Type B pancreatic cell (in vitro differentiated cells): ENCODE measurements at places on chromosomes 1 and 21.

DNA sequence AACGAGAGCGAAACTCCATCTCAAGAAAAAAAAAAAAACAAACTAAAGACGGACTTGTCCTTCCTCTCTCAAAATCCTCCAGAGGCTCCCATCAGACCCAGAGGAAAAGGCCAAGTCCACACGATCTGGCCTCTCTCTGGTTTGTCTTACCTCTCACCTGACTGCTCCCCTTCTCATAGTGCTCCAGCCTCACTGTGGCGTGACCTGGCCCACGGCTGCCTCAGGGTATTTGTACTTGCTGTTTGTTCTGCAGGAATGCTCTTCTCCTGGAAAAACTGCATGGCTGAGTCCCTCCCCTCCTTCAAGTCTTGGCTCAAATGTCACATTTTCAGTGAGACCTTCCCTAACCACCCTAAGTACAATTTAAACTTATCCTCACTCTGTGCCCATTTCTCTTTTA lies 8.0 kb upstream of the BRWD1 start:
- no peak for DNase-seq

- DNase-seq = no peak
Observed at GRCh38 chr1:2584686-2585317, 1.8 kb upstream of the PRXL2B start.

GRCh38 chr1:116988908-116989307 lies 12.7 kb upstream of the CD101 start:
- no peak for DNase-seq

DNA sequence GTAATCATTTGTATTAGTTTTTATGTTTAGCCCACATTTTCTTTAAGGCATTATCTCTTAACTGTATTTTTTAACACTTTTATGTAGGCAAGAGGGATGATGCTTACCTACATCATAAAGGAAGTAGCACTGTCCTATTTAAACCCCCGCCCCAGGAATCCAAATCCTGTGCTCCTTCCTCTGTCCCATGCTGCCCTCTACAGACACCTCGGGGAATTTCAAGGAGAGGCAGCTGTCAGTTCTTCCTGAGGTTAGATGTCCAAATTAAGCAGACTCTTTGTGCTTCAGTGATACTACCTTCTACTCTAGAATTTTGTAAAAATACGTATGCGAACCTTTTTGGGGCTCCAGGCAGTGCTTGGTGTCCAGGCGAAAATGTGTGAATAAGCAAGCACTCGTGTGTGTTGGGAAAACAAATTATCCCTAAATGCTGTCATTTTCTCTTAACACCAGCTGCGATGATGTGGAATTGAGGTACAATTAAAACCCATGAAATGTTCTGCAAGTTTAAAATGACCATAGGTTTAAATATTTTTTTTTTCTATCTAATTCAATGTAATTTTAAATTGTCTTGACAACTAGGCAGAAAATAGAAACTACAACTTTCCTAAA lies 19.2 kb downstream of the CRCT1 start:
- no peak for DNase-seq

DNA sequence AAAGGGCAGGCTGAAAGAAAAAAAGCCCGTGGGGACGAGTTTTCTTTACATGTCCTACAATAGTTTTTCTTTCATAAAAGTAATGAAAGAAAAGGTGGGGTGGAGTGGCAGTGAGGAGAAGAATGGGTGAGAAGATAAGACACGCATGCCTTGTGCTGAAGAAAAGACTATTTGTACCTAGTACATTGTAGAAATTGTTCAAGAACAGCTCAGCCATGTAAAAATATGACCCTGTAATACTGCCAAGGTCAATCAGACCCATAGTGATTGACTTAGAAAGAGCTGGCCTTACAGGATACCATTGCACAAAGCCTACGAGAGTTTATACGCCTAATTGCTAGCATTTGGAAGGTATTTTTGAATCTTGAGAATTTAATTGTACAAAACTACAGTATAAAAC lies 126.0 kb upstream of the NRIP1 start:
- DNase-seq = no peak

DNA sequence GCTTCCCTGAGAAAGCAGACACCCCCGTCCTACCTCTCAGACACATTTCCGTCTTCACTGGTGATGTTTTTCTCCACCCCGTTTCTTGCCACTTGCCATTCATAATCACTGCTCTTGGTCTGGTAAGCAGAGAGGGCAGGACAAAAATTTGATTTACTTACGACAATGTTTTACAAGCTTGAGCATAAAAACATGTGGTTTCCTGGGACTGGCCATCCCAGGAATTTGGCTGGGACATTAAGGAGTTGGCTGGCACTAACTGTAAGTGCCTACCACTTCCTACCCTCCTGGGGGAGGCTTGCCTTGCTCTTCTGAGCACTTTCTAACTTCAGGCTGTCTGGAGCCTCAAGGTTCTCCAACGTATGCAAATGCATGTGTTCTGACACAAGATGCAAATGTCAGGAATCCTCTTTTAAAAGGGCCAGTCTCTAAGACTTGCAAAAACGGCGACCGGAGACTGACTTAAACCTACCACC lies 24.2 kb downstream of the ZBTB18 start:
- no peak for DNase-seq

DNA sequence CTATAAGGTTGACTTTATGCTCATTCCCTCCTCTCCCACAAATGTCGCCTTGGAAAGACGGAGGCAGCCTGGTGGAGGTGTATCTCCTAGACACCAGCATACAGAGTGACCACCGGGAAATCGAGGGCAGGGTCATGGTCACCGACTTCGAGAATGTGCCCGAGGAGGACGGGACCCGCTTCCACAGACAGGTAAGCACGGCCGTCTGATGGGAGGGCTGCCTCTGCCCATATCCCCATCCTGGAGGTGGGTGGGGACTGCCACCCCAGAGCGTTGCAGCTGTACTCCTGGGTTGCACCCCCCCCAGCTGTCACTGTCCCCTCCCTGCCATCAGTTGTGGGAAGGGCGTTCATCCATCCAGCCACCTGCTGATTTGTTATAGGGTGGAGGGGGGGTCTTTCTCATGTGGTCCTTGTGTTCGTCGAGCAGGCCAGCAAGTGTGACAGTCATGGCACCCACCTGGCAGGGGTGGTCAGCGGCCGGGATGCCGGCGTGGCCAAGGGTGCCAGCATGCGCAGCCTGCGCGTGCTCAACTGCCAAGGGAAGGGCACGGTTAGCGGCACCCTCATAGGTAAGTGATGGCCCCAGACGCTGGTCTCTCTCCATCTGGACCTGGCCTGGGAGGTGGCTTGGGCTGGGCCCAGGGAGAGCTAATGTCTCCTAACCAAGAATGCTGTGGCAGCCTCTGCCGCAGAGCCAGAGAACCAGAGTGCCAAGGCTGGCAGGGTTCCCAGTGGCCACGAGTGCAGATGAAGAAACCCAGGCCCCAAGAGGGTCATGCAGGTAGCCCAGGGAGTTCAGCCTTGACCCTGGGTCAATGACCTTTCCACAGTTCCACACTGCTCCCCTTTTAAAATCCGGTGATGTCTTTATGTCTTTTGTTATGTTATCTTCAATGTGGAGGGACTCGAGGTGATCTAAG lies 13.1 kb downstream of the PCSK9 start:
- no peak for DNase-seq

DNA sequence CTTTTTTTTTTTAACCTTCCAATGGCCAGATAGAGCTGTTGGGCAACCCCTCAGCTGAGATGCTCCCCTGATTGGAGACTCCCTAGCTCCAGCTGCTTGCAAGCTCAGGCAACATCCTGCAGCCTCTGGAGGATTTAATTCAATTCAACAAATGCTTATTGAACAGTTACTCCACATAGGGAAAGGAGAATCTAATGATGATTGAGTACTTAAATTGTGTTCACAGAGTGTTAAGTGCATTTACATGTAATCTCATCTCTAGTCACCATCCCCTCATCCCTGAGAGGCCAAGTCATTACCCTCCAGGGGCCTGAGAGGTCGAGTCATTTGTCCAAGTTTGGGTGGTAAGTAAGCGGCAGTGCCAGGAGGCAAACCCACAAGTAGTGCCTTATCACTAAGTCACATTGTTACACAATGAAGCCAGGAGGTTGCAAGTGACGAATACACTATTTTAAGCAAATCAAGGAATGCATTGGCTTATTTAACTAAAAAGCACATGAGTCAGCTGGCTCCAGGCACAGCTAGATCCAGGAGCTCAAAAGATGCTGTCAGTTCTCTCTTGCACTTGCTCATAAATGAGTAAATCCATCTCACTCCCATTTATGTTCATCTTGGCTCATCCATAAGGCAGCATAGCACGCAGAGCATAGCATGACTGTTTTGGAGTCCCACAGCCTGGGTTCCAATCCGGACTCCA lies 64.3 kb downstream of the OPTC start:
- DNase-seq = no peak

DNA sequence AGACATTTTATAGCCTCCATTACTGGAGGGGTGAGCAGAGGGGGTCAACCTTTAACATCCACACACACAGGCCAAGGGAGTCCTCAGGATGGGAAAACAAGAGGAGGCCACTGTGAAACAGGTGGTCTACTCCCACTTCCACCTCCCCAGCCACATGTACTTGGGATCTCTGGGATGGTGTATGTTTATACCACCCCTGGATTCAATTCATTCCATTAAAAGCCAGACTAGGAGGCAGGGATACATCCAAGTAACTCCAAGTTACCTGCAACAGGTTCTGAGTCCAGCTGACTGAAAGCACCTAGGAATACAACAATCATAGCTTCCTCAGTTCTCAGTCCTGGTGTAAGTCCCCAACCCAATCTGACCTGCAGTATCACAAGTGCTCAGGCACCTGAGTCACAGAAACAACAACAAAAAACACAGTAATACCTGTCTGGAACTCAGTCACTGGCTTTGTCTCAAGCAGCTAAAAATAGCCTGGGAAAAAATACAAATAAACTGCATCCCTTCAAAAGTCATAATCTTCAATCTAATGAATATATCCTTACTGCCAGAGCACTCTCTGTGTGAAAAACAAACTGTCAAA lies 9.8 kb downstream of the ERI3 start:
- DNase-seq = no peak

DNA sequence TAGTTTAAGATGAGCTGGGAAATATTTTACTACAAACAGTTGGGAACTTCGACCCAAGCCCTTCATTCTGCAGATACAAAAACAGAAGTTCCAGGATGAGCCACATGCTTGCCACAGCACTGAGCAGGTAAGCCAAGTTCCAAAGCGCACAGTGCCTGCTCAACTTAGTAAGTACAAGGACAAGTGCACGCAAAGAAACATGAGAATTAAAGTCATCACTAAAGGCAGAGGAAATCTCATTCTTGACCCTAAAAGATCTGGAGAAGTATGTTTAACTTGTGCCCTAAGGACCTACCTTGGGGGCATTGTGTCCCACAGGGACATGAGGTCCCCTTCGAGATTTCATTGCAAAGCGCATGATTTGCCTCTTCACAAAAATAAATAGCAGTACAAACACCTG lies 1.2 kb upstream of the UBAP2L start:
- no peak for DNase-seq

- DNase-seq = no peak
Observed at GRCh38 chr1:76729142-76729541, 138.1 kb upstream of the ST6GALNAC5 start.

DNA sequence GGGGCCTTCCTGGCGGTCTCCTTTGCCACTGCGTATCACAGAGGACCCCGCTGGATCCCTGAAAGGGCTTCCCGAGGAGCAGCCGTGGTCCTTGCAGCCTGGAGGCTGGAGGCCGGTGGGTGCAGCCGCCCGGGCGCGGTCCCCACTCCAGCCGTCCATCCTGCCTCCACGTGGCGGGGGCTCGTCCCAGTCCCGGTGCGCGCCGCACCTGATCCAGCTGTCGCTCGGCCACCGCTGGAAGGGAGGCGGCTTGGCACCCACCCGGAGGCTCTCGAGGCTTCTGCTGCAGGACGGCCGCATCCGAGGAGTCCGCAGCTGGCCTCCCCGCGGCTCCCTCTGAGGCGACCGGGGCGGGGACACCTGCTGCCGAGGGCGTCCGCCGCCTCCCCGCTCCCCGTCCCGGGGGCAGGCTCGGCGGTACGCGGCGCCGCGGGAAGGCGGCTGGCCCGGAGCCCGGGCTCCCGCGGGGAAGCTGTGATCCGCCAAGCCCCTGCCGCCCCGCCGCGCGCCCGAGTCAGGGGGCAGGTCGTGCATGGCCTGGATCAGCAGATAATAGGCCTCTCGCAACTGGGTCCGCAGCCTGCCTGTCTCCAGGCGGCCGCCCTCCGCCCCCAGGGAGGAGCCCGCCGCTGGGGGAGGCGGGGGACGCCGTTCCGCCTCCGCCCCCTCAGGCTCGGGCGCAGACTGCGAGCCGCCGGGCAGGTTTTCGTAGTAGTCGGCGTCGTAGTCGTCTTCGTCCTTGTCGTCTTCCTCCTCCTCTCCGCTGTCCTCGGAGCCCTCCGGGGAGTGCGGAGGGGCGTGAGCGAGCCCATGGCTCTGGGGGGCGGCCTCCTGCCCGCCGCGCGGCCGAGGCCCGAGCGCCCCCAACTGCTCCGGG lies at the start of gene SYDE2:
Gene SYDE2 (minus strand): TSS at position 554 of the 877 bp plus-strand sequence. CDS start 20 bp downstream, at position 534.
- peak; percentile 81 for DNase-seq

- DNase-seq = no peak
Observed at GRCh38 chr1:64499011-64499410, 29.1 kb downstream of the CACHD1 start.

DNA sequence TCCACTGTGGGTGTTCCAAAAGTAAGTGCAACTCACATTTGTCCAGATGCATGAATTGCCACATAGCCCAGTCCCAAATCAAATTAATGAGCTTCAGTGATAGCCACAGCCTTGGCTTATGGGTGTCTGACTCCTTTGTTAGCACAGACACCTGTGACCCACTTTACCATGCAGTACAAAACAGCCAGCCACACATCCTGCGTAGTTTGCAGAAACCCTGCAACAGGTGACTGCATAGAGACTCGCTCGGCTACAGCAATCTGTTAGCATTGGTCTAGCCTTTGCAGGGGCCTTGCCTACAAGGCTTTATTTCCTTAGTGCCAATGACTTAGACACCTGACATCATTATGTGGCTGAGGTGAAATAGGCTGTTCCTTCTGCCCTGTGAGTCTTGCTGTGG lies 135.5 kb downstream of the CSMD2 start:
- DNase-seq = no peak

GRCh38 chr1:225772848-225773247 lies 4.8 kb upstream of the SRP9 start:
- no peak for DNase-seq

GRCh38 chr1:18606443-18607288 lies 24.0 kb upstream of the PAX7 start:
- DNase-seq = no peak

DNA sequence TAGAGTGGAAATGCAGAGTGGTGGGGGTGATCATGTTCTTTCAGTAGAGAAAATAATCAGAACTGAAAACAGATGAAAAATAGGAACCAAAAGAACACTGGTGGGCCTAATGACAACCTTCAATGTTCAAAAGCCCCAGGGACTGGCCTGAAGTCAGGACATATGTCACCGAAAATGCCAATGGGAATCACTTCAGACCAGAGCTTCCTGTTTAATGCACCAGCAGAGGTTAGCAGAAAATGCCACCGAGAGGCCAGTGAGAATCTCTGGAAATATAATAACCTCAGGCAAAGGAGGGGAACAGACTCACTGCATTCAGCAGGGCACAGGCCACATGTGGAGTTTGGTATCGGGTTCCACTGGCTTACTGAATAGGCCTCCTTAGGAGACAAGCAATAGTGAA lies 15.9 kb upstream of the CD58 start:
- DNase-seq = no peak

- peak; percentile 25 for DNase-seq
Observed at GRCh38 chr1:42142894-42143675, 10.1 kb upstream of the GUCA2B start.
